ENCODE measurements at places on chromosomes 1 and 21.

GRCh38 chr1:19432943-19433718 lies 52.2 kb downstream of the CAPZB start:
- no peak for DNase-seq

DNA sequence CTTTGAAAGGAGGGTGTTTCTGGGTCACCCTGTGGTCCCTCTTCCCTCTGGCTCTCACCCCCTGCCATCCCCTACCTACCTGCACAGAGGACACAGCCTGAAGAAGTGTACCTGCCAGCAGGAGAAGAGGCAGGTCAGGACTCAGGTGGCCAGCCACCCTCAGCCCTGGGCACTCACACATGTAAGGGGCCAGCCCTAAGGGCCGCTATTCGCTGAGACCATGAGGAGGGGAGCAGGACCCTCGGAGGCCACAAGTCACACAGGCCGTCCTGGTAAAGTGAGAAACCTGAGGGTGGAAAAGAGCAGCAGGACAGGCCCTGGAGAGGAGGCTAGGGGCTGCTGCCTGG lies 1.2 kb downstream of the ZNF692 start:
- no peak for DNase-seq

GRCh38 chr1:160090760-160091159 lies 7.7 kb downstream of the IGSF8 start:
- no peak for DNase-seq

DNA sequence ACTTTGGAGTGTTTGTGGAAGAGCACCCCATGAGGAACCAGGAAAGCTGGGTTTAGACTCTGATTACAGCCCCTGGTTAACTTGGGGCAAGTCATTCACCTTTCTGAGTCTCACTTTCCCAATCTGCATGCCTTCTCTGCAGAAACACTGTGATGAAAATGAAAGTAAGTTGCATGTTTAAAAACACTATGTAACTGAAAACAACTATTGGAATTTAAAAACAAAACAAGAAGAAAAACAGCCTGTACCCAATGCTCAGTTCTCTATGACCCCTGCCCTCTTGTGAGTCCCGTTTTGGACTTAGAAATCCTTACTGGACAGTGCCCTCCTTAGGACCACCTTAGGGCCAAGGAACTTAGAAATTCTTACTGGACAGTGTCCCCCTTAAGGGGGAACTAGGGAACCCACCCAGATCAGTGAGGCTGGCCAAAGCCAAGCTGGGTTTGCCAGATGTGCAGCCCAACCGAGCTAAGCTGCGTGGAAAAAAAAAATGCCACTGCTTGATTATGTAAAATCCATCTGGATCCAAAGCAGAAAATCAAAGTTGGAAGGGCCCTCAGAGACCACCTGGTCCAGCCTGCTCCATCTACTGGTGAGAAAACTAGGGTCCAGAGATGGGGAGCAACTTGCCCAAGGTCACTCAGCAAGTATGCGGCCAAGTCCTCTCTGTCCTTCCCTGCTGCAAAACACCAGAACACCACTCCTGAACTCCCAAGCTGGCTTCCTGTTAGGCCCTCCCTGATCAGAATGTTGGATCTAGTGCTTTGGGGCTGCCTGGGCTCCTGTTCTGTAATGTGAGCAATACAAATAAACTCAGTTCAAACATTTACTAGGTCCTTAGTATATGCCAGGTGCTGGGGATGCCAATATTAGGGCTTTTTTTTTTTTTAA lies 77.7 kb downstream of the MRPL37 start:
- no peak for DNase-seq

GRCh38 chr1:245926888-245927287 lies 580.2 kb downstream of the SMYD3 start:
- no peak for DNase-seq

DNA sequence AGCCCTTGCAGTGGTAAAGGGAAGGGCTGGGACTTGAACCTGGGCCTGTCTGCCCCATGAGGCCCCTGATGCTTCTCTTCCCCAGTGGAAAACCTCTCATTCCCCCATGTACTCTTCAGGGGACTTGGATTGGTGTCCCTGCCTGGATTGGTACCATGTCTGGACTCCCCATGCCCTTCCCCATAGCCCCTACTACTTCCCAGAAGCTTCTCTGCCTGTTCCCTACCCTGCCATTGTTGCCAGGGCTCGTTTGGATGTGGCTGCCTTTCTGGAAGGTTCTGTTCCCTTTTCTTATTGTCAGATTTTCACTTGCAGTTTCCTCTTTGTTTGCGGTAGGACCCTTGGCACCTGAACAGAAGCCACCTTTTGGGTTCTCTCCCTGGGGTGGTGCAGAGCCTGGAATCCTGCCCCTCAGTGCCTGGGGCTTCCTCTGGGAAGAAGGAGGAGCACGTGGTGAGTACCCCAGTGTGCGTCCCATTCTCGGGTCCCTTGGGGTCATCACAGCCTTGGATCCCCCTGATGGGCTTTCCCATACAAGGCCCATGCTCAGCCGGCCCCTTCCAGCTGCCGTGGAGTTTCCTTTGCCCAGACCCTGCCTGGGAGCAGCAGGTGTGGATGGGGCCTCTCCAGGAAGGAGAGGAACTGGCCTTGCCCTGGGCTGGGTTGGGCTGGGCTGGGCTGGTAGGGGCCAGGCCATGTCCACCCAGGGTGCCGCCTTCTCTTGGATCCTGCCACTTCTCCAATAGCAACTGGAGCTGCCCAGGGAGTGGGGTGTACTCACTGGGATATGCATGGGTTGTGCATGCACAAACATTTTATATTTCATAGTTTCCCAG lies 281.1 kb downstream of the PTPRU start:
- no peak for DNase-seq

GRCh38 chr1:214466403-214467077 lies 84.9 kb downstream of the PTPN14 start:
- DNase-seq: no peak

DNA sequence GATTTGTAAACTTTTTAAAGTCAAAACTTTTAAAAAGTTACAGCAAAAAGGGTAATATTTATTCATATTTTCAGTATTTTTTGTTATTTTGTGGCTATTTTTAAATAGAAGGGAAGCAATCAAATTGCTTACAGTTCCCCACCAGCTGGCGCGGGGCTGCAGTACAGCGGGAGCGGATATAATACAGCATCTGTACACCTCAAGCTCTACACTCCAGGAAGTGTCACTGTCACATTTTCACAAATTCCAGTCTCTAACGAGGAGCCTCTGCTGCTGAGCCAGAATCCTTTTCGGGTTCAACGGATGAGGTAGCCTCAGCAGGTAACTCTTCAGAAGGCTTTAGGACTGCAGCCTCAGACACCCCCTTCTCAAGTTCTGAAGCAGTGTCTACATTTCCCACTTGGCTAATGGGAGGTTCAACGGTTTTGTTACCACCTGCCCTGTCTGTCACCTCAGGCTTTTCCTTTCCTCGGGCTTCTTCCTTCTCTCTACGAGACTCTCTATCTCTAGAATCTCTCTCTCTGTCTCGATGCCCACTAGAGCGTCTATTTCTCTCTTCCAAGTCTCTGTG lies 11.7 kb downstream of the SOD1 start:
- no peak for DNase-seq

GRCh38 chr1:59340411-59341307 lies 43.8 kb downstream of the FGGY start:
- no peak for DNase-seq

GRCh38 chr1:1779691-1780597 lies 1.7 kb upstream of the NADK start:
- DNase-seq: peak; percentile 56

GRCh38 chr1:57423135-57423655 lies 665 bp downstream of the DAB1 start:
- no peak for DNase-seq

GRCh38 chr1:159188375-159188788 lies 16.3 kb upstream of the ACKR1 start:
- no peak for DNase-seq

DNA sequence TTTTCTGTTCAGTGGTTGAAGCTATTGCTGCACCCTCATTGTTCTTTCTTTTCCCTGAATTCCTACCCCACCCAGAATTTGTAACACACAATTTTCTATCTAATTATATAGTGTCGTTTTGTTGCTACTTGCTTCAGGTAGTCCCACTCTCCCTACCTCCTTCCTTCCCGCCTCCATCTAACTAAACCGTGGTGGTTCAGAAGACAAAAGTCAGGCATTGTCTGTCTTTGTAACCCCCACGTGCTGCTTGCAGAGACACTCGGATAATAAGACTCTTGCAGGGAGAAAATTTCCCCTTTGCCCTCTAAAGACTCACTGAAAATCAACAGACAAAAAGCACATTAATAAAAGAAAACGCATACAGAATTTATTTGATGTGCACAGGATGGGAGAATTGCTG lies 46.2 kb upstream of the BTG3 start:
- no peak for DNase-seq

- no peak for DNase-seq
Measured at GRCh38 chr1:223482132-223482531, 88.9 kb downstream of the CCDC185 start.

- DNase-seq: no peak
Measured at GRCh38 chr1:936348-937264, 12.9 kb downstream of the SAMD11 start.

DNA sequence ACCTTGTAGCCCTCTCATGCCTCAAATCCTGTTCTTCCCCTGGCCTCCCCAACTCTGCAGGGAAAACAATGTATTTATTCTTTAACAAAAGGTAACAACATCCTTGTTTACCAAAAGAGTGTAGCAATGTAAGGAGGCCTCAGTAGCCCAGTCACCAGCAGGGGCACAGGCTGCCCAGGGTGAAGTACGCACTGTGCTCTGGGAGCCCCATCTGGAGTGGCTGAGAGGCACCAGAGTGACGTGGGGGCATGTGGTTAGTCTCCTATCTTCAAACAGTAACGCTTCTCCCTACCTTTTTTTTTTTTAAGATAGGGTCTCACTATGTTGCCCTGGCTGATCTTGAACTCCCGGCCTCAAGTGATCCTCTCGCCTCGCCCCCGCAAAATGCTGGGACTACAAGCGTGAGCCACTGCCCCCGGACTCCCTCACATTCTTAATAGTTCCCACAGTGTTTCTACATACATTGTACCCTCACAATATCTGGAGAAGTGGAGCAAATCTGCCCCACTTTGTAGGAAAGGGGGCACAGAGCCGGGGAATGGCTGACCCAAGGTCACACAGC lies 51.3 kb upstream of the ECE1 start:
- no peak for DNase-seq

DNA sequence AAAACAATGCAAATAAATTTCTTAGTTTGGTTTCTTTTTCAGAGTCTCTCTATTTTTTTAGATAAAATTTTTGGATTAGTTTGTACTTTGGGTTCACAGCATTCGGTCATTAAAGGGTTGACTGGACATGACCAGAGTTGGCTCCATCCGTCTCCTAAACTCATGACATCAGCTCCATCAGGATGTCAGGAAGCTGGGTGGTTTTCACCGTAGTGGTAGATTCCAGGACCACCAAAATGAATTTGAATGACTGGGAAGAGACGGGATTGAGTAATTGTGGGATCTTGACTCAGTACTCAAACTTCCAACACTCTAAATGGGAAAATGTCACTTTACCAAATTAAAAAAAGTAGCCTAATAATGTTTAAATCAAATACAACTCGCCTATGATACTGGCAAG lies 279.2 kb upstream of the DUSP10 start:
- DNase-seq: no peak

- DNase-seq: peak; percentile 95
Measured at GRCh38 chr21:39379986-39380891, 31.4 kb upstream of the HMGN1 start.

DNA sequence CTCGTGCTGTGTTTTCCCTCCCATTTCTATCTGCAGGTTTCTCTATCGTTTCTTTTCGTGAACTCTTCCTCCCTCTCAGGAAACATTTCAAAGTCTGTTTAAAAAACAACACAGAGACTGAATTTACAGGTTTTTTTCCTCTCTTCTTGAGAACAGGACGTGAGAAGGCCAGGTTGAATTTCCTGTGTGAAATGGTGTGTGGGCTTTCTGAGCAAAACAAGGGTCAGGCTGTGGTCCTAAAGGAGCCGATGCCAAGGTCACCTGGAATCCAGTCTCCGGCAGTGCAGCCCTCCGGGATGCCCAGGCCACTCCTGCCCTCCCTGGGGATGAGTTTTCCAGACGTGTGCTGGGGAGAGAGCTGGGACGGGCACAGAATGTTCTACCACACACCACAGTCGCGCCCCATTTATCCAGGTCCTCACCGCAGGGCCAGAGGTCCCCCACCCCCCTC lies 62.7 kb upstream of the RUNX3 start:
- DNase-seq: no peak

DNA sequence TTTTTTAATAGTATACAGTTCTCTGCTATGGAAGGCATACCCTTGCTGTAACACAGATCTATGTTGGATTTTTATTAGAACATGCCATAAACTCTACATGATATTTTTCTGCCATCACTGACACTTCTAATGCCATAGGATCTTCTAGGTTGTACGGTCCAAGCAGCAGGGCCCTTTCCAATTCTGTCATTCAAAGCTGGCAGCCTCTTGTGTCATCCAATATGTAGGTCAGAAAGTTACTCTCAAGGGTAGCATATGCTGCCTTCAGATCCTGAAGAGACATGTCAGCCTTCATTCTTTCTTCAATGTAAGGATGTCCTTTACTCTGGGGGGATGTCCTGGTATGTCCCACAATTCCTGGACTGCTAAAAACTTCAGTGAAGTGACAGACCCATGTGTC lies 629.2 kb upstream of the USP24 start:
- DNase-seq: no peak

DNA sequence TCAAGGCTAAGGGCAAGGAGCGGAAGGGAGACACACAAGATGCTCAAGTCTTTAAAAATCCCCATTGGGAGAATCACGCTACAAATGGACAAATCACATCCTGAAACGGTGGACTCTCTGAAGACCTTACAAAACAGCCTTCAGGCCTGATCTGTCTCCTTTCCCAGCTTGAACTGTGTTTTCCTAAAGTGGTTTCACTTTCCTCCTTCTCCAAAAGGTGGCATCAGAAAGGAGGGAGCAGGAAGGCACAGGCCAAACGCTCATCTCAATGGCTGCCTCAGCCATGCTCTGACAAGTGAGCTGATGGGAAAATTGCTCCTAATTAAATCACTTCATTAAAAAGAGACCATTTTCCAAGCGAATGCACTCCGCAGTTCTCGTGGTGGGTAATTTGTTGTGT lies 47.7 kb downstream of the UTP25 start:
- DNase-seq: no peak

DNA sequence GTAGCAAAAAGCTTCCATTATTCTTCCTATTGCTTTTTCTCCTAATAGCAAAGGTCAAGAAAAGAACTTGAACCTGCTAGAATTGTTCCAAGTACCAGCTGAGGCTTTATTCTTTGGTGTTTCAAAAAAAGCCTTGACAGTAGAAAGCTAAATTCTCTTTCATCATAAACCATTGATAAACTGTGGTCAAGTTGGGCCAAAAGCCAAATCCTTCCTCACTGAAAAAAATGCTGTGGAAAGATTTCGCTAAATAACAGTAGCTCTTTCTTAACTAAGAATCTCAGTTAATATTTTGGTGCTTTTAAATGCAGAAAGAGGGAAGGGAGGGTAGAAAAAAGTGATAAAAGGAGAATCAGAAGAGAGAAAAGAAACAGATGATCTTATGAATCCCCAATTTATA lies 14.0 kb upstream of the JAM2 start:
- no peak for DNase-seq

- peak; percentile 32 for DNase-seq
Measured at GRCh38 chr1:117093870-117094621, 27.5 kb downstream of the TRIM45 start.

- DNase-seq: no peak
Measured at GRCh38 chr1:14294860-14295536, 303.5 kb upstream of the KAZN start.

- no peak for DNase-seq
Measured at GRCh38 chr21:41112740-41113692, 54.9 kb upstream of the BACE2 start.

Data from activated CD4-positive, alpha-beta T cell treated with anti-CD3 and anti-CD28 coated beads, Interleukin-2, amount 50 U/mL, for 48 hours (primary cell).